ENCODE measurements at places on chromosomes 7 and 10. TPM values are rescaled to one million over a fixed set of nuclear protein-coding genes. Genes with fewer than 3 reads are reported as not detected.

GRCh38 chr10:22655312-22655981, 58.9 kb downstream of the PIP4K2A start:
- no peak for DNase-seq

- DNase-seq, result no peak
These were observed 21.5 kb downstream of the STOX1 start for GRCh38 chr10:68848806-68849205.

GRCh38 chr10:104309980-104310978, 28.0 kb downstream of the ITPRIP start:
- DNase-seq, result peak; percentile 86

DNA sequence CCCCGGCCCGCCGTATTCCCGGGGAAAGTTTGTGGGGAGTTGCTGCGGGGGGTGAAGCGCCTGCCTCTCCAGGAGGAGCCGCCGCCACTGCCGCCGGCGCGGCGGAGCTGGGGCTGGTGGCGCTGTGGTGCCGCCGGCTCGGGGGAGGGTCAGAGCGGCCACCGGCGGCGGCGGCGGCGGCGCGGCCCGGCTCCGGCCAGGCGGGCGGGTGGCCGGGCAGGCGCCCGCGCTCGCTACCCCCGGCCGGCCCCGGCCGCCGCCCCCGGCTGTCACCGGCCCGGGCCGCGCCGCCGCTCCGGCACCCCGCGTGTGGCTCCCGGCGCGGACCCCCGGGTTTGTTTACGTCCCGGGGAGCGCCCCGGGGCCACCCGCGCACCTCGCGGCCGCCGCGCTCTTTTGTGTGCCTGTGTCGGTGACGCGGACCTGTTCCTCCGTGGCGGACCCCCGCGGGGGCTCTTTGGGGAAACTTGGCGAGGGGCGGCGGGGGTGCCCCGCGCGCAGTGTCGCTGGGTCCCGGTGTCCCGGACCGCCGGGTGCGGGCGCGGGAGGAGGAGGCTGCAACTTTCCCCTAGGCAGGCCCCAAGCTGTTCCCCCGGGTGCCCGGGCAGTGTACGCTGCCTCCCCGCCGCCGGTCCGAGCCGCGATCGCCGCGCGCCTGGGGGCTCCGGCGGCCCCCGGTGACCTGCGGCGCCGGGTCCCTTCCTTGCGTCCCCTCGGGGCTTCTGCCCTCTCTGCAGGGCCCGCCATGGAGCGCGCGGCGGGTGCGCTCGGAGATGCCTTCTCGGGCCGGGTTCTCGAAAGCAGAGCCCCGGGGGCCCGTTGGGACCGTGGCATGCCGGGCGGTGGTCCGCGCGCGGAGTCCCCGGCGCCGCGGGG, 593 bp upstream of the CUX1 start:
- peak; percentile 66 for DNase-seq

- no peak for DNase-seq
These were observed 26.7 kb downstream of the ZCWPW1 start for GRCh38 chr7:100401811-100402210.

GRCh38 chr7:136950331-136950730, 81.9 kb downstream of the CHRM2 start:
- DNase-seq, result no peak

GRCh38 chr7:157767506-157768197, 430.8 kb downstream of the DNAJB6 start:
- DNase-seq, result no peak

The ACADSB gene
- 11.5 TPM for polyA plus RNA-seq

The ZNF467 gene
- 3.6 TPM for polyA plus RNA-seq

The XRCC2 gene
- polyA plus RNA-seq, result 0.23 TPM
